ENCODE measurements at places on chromosomes 5 and 9.

- no peak for DNase-seq
Measured at GRCh38 chr5:149855366-149855765, 89.2 kb downstream of the PDE6A start.

GRCh38 chr5:136699651-136700050, 334.3 kb upstream of the TRPC7 start:
- DNase-seq, result no peak

DNA sequence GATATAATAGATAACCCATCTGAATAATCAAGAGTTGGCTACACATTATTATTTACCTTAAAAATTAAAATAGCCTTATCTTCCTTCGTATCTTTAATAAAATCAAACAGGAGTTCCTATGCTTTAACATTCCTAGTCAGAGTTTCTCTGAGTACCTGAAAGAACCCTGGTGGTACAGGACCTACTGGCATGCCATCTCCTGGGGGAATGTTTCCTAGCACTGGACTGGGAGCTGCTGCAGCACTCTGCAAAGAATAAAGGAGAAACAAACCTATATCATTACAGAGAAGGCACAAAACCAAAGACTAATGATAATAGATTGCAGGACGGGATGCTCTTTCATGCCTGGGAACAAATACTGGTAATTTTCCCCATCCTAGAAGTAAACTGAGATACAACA, 119.5 kb upstream of the ACOT12 start:
- DNase-seq, result no peak

DNA sequence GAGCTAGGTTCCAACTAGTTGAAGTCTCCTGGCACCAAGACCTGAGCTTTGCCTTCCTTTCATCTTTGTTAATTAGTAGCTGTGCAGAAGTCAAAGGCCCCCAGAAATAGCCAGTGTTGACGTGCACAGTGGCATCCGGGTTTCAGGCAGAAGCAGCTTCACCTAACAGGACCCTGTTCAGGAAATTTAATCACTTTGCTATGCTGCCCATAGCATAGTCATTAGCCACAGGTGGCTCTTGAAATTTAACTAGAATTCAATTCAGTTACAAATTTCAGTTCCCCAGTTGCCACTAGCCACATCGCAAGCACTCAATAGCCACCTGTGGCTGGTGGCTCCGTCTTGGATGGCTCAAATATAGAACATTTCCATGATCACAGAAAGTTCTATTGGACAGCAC, 179.1 kb downstream of the GOLPH3 start:
- DNase-seq, result no peak

- no peak for DNase-seq
Measured at GRCh38 chr5:87581661-87582060, 168.9 kb upstream of the CCNH start.

- DNase-seq, result no peak
Measured at GRCh38 chr5:76165711-76166374, 82.7 kb downstream of the SV2C start.

Data from ACHN (cell line).